Fibroblast of skin of scalp (primary cell): ENCODE measurements at places on chromosomes 6 and 20.

DNA sequence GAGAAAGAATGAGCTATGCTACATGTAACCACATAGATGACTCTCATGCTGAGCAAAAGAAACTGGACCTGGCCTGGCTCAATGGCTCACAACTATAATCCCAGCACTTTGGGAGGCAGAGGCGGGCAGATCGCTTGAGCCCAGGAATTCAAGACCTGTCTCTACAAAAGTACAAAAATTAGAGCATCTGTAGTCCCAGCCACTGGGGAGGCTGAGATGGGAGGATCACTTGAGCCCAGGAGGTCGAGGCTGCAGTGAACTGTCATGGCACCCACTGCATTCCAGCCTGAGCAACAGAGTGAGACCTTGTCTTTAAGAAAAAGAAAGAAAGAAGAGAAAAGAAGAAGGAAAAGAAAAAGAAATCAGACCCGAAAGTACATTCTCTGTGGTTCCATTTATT is 41.7 kb downstream of the NCR2 start:
- DNase-seq = no peak

DNA sequence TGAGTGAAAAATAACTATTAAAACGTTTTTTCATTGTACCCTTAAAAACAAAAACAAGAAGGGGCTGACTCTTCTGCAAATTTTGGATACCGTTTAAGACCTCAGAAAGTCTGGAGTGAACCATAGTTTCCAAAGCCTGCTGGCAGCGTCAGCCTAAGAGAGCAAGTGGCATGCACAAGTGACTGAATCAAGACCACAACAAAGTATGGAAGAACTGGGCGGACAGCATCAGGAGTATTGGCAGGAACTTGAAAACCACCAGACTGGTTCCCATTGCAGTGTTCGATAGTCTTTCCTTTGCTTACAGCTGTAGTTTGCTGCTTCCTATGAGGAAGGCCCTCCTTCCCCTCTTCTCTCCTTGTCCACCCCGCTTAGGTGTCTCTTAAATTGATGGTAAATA is 33.7 kb upstream of the MYLIP start:
- DNase-seq = no peak

GRCh38 chr6:144722154-144722737 is 437.1 kb downstream of the UTRN start:
- peak; percentile 22 for DNase-seq

- DNase-seq = no peak
These were observed 1097.1 kb downstream of the KIF16B start for GRCh38 chr20:15476186-15476585.

GRCh38 chr6:134389658-134390057 is 71.7 kb upstream of the SGK1 start:
- no peak for DNase-seq

GRCh38 chr6:6721606-6722005 is 133.1 kb downstream of the LY86 start:
- DNase-seq = no peak

- DNase-seq = peak; percentile 94
These were observed at the start of gene CEP85L for GRCh38 chr6:118651282-118652050. Gene CEP85L (minus strand): TSS chr6:118651591. CDS start chr6:118651269, 322 bp downstream.

GRCh38 chr6:137937834-137938233 is 70.8 kb downstream of the TNFAIP3 start:
- no peak for DNase-seq

GRCh38 chr6:8657522-8657921 is 222.2 kb upstream of the SLC35B3 start:
- peak; percentile 3 for DNase-seq

DNA sequence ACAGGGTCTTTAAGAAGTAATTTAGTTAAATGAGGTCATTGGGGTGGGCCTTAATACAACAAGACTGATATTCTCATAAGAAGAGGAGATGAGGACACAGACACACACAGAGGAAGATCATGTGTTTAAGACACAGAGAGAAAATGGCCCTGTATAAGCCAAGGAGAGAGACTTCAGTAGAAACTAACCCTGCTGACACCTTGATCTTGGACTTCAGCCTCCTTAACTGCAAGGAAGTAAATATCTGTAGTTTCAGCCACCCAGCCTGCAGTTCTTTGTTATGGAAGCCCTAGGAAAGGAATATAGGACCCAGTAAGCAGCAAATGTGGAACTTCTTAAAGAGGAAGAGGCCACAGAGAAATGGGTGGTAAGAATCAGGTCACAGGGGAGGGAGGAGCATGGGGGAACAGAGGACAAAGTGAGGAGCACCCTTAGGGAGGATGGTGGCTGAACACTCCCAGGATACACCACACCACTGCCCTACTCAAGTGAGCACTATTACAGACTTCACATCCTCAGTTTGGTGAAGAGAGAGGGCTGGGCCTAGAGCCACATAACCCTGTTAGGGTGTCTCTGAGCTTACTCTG is 762 bp downstream of the SIRPB1 start:
- no peak for DNase-seq

- peak; percentile 71 for DNase-seq
These were observed at the start of gene AKAP12 for GRCh38 chr6:151239603-151240035. Gene AKAP12 (plus strand): TSS chr6:151239967. CDS start chr6:151240563, 596 bp downstream.

DNA sequence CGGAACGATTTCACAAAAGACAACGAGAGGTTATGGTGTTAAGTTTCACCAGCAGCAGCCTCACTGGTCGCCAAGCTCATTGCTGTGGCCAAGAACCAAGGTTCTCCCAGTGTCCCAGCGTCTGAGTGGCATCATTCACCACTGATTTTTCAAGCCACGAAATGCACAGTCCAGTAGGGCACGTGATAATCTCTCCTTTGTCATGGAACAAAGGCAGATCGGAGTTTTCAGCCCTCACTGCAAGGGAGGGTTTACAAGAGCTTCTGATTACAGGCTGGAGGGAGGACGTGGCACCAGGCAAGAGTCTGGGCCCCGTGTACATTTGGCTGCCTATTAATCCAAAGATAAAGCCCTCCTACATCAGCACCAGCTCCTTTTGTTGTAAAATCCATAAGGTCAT is 2.0 kb downstream of the CD24 start:
- no peak for DNase-seq

- DNase-seq = no peak
These were observed 953.7 kb upstream of the MANEA start for GRCh38 chr6:94623586-94623985.

GRCh38 chr6:15536198-15536955 is 126.5 kb downstream of the DTNBP1 start:
- DNase-seq = no peak

DNA sequence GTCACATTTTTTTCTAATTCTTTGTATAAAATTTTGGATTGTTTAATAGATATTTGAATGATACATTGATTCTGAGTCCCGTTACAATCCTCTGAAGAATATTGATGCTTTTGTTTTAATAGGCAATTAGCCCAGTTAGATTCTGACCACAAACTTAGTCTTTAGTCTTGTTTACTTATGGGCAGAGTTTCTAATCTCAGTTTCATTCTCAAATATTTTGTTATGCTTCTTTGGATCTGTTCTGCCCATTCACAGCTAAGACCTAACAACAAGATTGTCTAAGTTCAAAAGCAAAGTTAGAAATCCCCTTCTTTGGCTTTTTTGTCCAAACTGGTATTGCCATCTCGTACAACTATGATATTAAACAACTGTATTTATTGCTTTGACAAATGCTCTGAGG is 58.0 kb downstream of the TBXT start:
- no peak for DNase-seq

DNA sequence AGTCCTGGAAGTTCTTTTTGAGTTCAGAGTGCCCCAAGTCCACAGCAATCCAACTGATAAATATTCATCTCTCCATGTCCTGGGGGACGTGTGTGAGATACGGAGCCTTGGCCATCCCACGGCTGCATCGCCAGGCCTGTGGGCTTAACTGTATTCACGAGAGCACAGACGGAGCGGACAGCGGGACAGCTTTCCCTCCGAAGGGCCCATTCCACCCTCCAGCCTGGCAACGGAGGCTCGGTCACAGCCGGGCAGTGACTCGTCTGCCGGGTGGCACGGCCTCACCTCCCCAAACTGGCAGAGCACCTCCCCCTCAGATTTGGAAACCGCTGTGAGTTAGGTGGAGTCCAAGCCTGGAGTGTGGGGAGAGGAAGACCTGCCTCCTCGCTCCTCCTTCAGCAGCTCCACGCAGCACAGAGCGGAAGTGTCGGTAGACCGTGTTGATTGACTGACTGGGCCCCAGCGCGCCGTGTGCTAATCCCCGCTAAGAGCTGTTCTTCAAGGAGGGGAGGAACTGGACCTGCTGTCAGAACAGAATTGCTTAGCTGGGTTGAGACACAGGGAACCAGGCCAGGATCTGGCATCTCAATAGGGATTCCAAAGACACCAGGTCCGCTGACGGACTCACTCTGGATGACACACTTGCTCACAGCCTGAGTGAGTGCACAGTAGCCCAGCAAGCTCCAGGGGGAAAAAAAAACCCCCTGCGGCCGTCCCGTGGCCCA is 10.9 kb downstream of the FOXF2 start:
- DNase-seq = no peak

DNA sequence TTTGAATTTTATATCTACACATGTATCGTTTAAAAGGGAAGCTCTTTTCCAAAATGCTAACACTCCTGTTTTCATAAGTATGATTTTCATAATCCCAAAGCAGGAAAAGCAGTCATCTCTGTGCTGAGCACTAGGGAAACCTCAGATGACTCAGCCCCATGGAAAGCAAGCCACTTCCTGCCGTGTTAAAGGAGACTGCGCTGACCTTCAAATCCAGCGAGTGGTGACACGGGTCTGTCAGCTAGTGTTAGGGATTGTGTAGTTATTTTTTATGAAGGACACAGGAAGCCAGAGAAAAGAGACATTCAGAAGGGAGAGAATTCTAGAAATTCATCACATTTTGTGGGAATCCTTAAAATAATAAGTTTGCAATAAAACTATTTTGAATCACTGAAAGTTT is 57.0 kb upstream of the CD93 start:
- peak; percentile 90 for DNase-seq

DNA sequence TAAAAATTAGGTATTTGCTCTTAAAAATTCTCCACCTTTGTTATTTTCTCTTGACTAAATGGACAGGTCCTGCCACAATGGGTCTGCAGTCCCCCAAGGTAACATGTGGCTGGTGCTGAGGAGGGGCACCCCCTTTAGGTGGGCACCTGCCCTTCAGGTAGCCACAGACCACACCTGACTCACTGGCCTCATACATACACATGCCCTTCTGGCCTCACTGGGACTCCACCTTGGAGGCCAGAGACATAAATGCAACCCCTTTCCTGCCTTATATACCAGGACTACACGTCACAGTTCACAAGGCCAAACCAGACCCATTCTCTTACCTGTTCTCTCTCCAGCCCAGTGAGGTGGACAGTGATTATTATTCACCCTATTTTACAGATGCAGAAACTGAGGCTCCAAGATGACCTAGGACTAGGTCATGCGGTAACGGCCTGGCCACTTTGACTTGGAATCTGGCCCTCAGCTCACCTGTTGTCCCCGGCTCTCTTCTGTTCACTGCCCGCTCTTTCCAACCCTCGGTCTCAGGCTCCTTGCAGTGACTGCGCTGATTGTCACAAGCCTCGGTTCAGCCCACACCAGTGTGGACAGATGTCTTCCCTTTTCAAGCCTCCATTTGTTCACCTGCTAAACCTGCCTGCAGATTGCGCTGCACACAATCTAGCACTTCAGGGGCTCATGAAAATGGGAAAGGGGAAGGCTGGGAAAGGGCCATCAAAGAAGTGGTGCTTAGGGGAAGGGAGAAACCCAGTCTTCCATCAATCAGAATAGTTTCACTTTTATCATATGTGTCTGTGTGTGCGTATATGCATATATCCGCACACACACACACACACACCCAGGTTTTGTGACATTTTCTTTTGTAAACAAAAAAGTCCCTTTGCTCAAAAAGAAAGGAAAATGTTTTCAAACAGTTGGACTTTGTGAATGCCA is 121.7 kb downstream of the BCAS1 start:
- no peak for DNase-seq

GRCh38 chr6:96542702-96543101 is 20.2 kb upstream of the FHL5 start:
- DNase-seq = peak; percentile 19

DNA sequence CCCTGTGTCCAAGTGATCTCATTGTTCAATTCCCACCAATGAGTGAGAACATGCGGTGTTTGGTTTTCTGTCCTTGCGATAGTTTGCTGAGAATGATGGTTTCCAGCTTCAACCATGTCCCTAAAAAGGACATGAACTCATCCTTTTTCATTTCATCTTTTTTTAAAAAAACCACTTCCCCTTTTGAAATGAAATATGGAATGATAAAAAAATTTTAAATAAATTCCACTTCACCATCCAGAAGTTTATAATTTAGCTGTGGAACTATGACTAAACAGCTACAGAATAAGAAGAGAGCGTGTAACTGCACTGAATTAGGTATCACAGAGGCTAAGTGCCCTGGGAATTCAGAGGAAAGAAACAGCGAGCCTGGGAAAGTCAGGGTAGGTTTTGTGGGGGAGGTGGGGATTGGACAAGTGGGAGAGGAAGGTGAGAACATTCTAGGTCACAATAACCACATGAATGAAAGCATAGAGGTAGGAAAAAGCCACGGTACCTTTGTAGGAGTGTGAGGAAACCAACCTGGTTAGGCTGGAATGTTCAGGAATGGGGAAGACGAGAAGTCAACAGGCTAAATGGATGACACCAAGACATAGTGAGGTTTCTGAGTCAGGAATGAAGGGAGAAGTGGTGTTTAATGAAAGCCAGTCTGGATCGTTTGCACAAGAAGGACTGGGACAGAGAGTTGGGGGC is 11.0 kb downstream of the TRIM10 start:
- DNase-seq = peak; percentile 34

GRCh38 chr6:20907486-20908071 is 373.3 kb downstream of the CDKAL1 start:
- no peak for DNase-seq

- DNase-seq = no peak
These were observed 481.5 kb upstream of the HSF2 start for GRCh38 chr6:121917834-121918559.

DNA sequence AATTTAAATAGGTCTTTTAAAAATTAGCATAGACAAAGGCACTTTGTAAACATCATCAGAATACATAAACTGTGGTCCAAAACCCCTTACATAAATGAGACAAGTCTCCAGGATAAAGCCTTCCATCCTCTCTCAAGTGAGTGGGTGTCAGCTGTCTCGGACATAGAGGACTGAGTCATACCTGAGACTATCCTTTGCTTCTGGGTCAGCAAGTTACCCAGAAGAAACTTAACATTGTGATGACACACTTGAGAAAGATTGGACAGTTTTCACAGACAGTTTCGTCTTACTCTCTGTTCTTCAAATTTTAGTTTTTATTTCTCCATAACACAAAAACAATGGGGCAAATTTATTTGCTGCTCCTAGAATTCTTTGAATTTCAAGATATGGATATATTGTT is 838.0 kb downstream of the DHX35 start:
- DNase-seq = peak; percentile 34
